Activated CD8-positive, alpha-beta memory T cell treated with anti-CD3 and anti-CD28 coated beads, Interleukin-2, amount 50 U/mL, for 48 hours (primary cell): ENCODE measurements at places on chromosomes 11 and 22.
A peak's percentile ranks its signal among the peaks of the same experiment; 100 is the strongest.

DNA sequence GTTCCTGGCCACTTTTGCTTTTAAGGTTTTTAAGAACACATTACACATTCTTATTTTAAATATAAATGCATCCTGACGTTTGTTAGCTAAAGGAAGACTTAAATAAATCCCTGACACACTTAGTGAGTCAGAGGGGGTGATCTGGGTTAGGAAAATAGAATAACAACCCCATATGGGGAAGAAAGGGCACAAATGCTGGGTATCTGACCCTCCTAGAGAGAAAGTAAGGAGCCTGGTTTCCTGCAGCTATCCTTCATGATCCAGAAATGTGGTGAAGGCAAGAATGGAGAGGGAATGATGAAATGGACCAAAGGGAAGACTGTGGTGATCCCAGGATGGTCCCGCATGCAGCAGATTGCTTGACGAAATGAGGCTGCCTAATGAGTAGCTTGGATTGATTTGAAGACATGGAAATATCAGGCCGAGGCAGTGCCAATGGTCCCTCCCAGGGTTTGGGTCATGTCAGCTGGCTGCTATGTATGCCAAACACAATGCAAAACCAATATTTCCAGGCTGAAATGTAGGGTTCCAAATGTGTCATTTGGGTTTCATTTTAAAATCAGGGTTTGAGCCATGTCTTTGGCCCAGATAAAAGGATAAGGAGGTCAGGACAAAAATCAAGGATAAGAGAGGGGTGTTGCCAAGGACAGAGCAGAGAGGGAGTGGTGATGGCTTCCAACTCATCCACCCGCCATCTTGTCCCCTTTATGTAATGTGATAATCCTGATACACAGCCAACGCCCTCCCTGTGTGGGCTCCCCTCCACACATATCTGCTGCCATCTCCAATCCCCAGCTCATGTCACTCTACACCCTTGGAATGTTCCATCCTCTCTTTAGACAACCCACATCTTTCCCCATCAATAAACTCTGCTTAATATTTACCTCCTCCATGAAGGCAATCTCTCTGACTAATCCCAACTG lies 135.1 kb upstream of the PITPNB start:
- DNase-seq, result no peak

GRCh38 chr22:42317691-42318547 lies 47.5 kb upstream of the TCF20 start:
- no peak for DNase-seq

GRCh38 chr11:122863704-122864326 lies 18.7 kb upstream of the JHY start:
- no peak for DNase-seq

DNA sequence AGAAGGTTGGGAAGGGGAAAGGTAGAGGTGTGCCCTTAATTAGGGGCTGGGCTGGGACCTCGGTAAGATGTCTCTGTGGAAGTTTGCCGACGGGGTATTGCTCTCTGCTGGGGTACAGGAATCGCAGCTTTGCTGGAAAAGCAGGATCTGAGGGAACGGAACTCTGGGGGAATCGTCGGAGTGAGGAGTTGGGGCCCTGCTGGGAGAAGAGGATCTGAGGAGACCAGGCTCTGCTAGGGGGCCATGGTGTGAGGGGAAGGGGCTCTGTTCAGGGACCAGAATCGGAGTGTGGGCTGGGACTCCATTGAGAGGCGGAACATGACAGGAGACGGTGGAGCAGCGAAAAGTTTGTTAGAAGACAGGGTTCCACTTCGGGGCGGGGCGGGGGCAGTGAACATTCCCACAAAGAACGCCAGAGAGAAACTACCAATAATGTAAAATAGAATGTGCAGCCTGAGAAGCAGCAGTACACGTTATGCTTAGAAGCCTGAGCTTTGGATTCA lies 456 bp downstream of the AAMDC start:
- DNase-seq, result peak; percentile 61

- no peak for DNase-seq
These were observed 87.1 kb upstream of the TMEM45B start for GRCh38 chr11:129728581-129728980.
